Stimulated activated CD4-positive, alpha-beta T cell treated with anti-CD3 and anti-CD28 coated beads, Interleukin-1b, Interleukin-23, amount 100 ng/mL, for 1 hour (primary cell): ENCODE measurements at places on chromosomes 2 and 18.

DNA sequence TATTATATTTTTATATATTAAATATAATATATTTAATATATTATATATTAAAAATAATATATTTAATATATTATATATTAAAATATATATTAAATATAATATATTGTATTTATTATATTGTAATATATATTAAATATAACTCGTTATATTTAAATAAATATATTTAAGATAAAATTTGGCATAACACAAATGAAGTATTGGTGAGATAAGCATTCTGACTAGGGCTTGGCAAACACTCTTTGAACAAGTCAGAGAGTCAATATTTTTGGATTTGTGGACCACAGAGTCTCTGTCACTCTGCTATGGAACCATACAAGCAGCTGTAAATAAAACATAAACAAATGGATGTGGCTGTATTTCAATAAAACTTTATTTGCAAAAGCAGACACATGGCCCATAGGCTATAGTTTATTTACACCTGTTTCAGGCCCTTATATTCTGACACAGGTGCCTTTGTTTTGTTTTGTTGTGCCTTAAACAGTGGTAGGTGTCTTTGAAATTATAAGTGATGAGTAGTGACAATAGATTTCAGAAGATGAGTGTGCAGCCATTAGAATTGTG is 190.1 kb downstream of the EPHA4 start:
- DNase-seq, result no peak

DNA sequence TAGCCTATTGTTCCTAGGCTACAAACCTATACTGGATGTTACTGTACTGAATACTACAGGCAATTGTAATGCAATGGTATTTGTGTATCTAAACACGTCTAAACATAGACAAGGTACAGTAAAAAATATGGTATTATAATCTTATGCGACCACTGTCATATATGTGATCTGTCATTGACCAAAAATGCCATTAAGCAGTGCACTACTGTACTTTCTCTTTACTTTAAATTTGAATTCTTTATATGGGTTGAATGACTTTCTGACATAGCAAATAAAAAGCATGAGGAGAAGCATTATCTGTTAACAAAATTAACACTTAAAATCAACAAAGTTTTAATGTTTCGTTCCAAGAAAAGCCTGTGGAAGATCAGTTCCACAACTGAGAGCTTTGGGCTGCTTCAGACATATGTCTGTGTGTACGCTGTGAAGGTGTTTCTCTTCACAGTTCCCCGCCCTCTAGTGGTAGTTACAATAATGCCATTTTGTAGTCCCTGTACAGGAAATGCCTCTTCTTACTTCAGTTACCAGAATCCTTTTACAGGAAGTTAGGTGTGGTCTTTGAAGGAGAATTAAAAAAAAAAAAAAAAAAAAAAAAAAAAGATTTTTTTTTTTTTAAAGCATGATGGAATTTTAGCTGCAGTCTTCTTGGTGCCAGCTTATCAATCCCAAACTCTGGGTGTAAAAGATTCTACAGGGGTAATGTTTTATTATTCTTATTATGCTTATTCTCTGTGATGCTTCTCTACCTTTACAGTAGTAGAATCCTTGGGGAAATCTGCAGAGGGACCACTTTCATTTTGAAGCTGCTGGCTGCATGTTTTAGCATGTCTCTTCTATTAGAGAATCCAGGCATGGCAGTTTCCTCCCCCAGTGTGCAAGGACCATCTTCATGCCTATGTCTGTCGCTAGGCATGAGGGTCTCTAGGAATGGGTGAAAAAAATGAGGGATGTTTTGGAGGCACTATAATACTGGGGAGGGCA is 54.5 kb downstream of the SCN2A start:
- no peak for DNase-seq

DNA sequence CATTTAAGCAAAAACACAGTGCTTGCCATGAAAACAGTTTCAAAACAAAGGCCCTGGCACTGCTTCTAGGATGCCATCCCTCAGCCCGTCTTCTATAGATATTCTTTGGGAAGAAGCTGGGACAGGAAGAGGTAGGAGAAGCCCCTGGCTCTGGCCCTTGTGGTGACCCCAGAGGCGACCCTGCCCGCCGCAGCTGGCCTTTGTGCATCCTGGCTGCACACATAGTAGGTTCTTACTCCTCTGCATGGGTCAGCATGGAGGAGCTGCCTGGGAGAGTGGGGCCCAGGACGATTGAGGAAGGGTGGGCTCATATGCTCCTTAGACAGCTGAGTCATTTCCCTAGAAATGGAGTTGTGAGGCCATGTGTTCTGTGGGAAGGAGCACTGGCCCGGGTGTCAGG is 44.4 kb upstream of the OTOF start:
- no peak for DNase-seq

DNA sequence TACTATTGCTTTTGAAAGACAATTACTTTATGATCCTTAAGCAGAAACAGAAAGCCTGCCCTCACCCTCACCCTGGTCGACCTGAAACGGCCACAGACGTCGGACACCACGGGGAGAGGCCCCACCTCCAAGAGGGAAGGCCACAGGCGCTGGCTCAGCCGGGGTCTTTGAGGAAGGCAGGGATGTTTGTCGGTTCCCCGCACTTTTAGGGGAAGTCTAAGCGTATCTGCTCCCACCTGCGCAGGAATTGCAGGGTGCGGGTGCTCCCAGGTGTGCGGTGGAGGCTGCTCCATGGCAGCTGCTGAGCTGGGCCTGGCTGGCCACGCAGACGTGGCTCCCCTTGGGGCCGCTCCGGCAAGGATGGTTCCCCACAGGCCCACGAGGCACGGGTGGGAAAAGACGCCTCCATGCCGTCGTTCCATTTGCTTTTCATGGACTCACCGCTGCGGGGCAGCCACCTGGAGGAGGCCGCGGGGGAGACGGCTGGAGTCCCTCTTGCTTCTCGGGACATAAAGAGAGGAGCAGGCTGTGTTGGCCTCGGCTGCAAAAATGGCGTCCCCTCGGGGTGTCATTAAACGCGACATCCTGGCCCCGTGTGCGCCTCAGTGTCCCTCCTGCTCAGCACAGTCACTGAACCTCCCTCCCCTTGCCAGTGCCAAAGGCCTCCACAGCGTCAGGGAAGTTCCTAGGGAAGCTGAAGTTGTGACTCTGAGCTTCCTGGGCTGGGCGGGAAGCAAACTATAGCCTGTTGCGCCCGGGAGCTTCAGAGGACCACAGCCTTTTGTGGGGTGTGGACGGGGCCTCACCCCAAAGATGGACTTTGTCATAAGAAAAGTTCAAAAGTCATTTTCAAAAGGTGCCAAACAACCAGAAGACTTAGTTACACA is 63.4 kb downstream of the NFATC1 start:
- no peak for DNase-seq

- DNase-seq, result no peak
These were observed 6.8 kb downstream of the SRSF7 start for GRCh38 chr2:38744399-38744780.

DNA sequence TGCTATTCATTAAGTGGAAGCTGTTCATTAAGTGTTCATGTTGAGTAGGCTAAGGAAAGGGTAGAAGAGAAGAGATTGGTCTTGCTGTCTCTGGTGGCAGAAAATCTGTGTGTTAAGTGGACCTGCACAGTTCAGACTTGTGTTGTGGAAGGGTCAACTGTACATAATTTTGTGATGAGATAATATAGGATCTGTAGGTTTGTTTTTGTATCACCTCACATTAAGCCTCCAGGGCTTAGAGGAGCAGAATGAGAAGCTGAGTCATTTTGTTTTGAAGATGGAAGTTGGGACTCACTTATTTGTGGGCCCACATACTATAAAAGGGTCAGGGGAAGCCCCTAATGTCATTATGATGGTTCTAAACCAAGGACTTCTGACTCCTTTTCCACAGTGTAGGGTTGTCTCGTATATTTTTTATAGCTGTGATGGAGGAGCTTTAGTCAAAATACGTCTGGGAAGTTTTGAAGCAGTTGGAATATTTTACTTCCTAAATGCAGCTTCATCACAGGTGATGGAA is 18.2 kb downstream of the PMS1 start:
- no peak for DNase-seq

DNA sequence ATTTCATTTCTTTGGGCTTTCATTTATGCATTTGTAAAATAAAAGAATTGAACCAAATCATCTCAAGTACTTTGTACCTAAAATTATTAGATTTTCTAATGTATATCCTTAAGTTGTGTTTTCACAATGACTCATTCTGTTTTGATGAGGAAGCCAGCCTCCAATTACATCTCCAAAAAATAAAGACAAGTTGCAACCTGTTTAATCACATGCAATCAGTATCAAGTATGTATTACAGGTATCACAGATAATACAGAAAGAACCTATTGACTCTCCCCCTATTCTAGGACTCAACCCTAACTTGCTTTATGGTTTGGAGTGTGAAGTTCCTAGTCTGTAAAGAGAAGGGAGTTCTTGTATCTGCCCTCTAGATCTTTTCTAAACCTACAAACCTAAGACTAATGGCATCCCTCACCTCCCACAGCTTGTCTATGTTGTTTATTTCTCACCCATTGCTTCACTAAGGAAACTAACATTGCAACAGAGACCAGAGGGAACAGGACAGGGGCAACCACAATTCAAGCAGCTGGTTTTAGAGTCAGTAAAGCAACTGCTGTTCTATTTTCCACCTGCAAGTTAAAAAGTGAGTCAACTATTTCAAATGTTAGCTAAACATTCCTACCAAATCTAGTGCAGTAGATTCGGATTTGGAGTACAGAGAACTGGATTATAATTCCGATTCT is 141.1 kb upstream of the ETAA1 start:
- no peak for DNase-seq

DNA sequence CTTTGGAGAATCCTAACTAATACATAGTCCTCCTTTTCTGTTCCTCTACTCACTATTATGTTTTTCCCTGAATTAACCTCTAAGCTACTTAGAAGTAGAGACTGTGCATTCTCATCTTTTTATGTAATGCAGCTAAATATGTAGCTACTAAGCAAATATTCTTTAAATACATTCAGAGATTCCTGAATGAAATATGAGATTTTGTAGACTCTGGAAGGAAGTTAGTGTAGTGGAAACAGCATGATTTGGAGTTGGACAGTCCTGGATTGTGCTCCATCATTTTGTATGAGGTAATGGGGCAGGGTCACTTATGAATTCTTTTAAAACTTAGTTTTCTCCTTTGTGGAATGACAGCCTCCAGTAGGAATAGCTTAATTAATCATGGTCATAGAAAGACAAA is 24.7 kb upstream of the NT5C1B start:
- DNase-seq, result no peak

DNA sequence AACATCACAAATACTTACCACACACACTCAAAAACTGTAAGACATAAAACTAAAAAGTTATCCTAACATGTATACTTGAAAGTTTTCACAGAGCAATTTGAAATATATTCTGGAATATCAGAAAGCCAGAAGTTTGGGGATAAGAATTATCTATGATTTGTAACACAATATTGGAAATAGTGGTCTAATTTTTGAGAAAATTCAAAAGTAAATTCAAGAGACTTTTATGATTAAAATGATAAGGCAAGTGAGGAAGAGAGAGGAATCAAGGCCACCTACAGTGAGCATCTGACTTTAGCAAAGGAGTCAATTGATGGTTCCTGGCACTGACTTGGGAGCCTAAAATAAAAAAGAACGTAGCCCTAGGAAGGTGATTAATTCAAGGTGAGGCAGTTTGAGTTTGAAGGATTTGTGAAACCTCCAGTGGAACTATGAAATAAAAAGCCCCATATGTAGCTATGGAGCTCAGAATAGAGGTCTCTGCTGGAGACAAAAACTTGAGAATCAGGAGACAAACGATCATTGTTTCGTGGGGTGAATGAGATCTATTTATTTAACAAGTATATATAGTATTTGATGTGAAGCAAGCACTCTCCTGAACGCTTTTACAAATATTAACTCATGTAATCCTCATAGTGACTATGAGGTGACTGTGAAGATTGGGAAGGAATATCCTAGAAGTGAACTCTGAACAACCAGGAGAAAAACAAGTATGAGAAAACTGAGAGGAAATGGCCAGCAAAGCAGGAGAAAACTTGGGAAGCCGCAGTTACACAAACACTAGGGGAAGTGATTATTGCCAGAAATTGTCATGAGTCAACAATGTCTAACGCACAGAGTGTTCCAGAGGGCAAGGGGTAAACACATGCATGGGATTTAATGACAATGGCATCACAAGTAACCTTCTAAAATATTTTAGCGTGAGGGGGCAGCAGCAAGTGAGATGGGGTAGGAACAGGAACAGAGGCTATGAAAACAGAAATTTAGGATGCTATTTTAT is 12.8 kb downstream of the TFPI start:
- DNase-seq, result no peak

DNA sequence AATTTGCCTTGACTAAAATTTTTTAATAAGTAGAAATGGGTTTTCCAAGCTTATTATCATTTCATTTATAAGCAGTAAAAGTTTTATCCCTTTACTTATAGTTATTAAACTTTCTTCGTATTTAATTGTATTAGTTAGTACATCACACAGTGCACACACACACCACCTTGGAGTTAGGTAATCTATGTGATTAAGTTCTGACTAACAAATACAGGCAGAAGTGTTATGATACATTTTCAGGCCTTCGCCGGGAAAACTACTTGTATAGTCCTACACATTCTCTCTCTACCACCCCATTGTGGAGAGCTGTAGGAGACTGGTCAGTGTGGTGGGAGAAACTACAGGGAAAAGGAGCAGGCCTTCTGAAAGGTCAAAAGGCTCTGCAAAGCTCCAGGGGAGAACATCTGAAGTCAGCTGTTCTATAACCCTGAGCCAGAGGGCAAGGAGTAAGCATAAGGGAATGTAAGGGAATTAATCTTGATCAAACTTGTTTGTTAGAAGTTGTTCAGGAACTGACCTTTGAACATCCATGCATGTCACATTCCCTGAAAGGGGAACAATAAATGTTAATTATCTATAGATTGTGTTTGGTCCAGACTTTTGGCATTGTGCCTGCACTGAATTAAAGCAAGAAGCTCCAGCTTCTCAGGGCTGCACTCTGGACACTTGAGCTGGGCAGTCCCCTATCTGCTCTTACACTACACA is 231.7 kb downstream of the FSIP2 start:
- no peak for DNase-seq

- no peak for DNase-seq
These were observed 38.6 kb downstream of the BIN1 start for GRCh38 chr2:127068351-127068741.

DNA sequence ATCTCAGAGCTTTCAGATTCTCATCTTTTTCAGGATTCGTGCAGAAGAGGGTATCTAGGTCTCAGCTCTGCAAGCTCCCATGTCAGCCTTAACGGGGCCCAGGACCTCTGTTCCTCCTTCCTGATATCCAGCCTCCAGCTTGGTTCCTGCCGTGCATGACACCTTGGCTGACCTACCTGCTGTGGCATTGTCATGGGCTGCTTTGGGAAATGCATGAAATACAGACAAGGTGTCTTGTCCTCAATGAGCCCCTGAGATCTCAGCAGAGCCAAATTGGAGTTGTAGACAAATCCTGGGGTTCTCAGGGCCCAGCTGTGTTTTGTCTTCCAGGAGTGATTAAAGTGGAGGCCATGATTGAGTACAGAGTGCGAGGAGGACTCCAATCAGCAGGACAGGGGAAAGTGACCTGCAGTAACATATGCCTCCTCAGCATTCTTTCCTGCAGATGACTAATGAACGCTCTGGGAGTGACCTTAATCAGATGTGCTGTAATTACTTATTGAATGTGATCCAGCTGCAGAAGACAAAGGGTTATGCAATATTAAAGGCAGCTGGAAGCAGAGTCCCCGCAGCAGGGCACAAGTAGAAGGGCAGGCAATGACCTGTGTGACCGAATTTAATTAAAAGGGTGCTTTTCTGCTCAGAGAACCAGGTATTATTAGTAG is 141.1 kb downstream of the CCBE1 start:
- DNase-seq, result no peak
